ENCODE measurements at places on chromosomes 1 and 21. TPM values are rescaled to one million over a fixed set of nuclear protein-coding genes. Genes with fewer than 3 reads are reported as not detected.

DNA sequence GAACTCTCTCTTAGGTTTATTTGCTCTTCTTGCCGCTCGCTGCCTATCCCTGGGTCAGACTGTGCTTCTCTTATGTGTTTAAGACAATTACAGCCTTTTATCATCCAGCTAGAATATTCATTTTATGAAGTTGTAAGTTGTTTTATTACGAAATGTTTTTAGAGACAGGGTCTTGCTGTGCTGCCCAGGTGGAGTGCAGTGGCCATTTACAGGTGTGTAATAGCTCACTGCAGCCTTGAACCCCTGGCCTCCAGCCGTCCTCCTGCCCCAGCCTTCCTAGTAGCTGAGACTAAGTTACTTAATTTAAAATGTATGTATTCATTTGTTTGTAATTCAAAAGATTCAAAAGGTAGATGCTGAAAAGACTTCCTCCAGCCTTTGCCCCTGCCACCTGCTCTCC, 99.0 kb upstream of the KIF26B start:
- no peak for DNase-seq

TNFSF4 gene
- 1.9 TPM for total RNA-seq

DNA sequence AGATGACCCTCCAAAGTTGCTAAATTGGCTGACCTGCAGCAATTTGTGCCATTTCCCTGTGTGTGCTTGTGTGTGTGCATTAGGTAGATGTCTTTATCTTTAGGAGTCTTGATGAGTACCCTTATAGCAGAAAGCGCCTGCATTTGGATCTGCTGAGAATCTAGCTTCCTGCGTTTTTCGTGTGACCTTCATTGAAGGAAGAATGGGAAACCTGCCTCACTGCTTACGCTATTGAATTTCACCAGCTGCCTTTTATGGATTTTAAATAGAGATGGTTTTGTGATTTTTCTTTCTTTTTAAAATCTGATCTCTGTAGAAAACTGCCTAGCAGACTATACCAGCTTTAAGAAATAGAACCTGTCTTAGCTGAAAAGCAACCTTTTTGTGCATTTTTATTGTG, 124.5 kb downstream of the CACHD1 start:
- no peak for DNase-seq

DNA sequence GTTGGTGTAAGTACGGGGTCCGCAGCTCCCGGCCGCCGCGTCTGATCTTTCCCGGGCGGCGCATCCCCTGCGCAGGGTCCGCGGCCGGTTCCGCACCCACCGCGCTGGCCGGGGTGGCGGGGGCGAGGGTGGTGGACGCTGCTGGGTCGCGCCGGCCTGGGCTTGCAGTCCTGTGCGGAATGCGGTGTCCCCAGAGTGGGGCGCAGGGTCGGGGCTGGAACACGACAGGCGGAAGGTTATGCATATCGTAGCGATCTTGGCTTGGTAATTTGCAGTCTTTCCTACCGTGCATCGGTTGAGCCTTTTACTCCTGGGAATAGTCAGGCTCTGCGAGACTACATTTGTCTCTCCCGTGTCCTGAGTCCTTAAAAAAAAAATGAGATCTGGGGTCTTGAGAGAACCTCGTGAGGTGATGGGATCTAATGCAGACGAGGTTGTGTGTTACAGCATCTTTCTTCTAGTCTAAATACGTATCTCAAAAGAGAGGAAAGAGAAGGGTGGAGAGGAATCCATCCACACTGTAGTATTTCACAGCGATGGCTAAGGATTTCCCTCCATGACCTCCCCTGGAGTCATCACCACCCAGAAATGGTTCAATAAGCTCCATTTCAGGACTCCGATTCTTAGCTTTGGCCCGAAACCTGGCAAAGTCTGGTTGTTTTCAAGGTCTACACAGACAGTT, 572 bp downstream of the ATP1B1 start:
- peak; percentile 50 for DNase-seq

- no peak for DNase-seq
Observed at GRCh38 chr1:238345837-238346236, 455.1 kb upstream of the ZP4 start.

DCST2 gene
- 0.41 TPM for total RNA-seq

DNA sequence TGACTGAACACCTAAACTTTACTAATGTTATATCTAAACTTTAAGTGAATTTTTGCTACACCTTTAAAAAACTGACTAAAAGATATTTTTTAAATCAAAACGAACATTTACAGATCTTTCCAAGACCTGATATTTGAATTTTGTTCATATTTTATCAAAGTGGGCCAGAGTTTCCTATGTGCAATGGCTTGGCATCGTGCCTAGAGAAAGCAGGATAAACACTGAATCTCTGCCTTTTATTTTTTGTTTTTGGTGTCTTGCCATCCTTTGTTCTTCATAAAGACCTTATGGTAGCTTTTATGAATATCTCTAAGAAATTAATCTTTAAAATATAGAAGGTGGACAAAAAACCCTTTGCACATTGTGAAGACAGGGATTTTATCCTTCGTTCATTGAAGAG, 25.8 kb upstream of the VPS26C start:
- peak; percentile 47 for DNase-seq

DNA sequence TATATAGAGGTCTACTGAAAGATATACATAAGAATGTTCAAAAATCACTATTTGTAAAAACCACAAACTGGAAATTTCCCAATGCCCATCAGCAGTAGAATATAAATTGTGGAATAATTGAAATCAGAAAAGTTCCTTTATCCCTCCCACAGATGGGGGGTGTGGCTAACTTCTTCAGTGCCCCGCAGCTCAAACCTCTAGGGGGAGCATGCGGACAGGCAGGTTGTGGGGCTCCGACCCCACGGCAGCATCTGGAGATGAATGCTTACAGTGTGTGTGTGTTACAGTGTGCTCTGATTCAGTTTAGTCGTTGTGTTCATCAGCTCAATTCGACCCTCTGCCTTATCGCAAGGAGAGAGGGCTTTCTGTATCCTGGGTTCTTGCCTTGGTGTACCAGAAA, 262.1 kb upstream of the LRRC7 start:
- no peak for DNase-seq

RIPPLY3 gene
- total RNA-seq, result 0.72 TPM

OR2T10 gene
- not detected for total RNA-seq

GRCh38 chr1:174219606-174220370, 60.5 kb downstream of the RABGAP1L start:
- no peak for DNase-seq

OR6K3 gene
- total RNA-seq, result not detected

OR2W3 gene
- 1.2 TPM for total RNA-seq

DNA sequence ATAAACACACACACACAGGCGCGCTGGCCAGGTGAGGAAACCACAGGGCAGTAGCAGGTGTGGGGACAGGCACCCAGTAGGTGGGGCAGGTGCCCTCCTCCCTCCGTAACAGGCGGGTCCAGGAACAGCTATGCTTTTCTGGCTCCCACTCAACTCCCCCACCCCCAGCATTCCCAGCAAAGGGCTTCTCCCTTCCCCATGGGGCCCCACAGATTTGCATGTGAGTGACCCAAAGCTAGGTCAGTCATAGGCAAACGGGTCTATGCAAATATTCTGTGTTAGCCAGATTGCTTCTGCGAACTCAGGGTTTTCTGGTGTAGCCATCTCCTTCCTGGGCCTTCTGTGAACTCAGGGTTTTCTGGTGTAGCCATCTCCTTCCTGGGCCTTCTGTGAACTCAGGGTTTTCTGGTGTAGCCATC, 114.2 kb downstream of the SIK1 start:
- DNase-seq, result no peak

DNA sequence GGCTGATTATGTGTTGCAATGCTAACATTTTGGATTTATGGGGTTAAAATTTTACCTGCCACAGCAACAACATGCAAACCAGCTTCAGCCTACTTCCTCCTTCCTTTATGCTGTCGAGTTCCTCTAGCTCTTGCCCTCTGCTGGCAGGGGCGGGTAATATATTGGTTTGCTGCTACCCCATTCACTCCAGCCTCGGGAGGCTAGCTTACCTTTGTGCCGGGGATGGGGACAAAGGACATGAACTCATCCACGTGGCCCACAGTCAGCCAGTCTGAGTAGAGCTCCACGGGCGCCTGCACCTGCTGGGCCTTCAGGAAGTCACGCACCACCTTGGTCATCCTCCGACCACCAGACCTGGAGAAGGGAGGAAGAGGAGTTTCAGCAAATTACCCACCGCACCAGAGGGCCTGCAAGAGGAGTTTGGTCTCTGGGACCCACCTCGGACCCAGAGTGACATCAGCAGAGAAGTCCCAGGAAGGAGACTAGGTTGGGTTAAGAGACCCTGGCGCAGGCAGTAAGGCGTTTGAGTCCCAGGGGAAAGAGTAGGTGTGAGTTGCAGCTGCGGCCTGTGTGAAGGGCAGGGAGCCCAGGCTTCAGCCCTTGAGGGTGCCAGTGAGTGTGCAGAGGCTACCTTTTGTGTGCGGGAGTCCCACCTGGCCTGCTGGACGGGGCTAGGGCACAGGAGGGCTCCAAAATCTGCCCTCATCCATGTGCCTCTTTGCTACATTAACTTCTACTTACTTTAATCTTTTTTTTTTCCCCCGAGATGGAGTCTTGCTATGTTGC, 21.8 kb upstream of the SDHB start:
- no peak for DNase-seq

PRAMEF8 gene
- not detected for total RNA-seq

GRCh38 chr1:96997717-96998116, 276.1 kb downstream of the PTBP2 start:
- DNase-seq, result no peak

DNA sequence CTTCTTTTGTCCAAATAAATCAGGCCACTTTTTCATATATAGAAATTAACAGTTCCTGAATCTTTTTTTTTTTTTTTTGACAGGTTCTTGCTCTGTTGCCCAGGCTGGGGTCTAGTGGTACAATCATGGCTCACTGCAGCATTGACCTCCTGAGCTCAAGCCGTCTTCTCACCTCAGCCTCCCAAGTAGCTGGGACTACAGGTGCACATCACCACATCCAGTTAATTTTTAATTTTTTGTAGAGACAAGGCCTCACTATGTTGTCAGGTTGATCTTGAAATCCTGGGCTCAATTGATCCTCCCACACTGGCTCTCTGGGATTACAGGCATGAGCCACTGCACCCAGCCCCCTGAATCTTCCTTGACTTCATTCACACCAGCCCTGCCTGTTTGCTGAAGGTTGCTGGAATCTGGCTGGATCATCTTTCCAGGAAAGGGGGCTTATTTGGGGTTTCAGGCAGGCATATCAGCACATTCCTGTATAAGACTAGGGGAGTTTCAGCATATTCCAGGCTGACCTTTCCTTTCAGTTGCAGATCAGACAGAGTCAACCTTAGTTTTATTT, 78.2 kb upstream of the ARHGAP29 start:
- DNase-seq, result no peak

DNA sequence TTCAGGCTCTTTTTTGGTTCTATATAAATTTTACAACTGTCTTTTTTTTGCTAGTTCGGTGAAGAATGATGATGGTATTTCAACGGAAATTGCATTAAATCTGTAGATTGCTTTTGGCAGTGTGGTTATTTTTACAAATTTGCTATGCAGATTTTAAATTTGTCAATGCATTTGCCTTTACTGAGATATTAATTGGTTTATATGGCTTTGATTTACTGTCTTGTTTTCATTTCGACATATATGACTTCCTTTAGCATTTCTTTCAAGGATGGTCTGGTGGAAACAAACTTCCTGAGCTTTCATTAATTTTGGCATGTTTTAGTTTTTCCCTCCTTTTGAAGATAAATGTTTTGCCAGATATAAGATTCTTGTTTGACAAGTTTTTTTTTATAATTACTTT, 1522.5 kb upstream of the PRMT6 start:
- DNase-seq, result no peak

DNA sequence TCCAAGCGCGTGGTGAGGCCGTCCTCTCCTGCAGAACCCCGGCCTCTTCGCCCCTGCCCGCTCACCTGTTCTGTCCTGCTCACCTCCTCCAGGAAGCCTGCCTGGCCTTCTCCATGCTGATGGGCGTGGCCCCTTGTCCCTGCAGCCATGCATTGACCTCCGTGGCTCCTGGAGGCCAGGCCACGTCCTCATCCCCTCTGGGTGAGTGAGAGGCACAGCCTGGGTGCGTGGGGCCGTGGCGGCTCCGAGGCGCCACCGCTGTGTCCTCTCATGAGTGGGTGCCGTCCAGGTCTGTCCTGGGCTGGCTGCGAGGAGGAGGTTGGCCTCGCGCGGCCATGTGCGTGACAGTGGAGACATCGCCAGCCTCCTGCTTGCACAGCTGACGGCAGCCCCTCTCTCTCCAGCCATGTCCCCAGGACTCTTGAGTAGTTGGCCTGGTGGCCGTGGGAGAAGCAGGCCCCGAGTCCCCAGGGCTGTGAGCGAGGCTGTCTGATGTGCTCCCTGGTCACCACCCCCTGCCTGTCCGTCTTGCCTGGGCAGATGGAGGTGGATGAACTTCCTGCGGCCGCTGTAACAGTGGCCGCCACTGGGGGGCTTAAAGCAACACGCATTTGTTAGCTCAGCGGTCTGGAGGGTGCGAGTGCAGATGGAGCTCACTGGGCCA, 58.1 kb downstream of the PRKCZ start:
- DNase-seq, result peak; percentile 68

DNA sequence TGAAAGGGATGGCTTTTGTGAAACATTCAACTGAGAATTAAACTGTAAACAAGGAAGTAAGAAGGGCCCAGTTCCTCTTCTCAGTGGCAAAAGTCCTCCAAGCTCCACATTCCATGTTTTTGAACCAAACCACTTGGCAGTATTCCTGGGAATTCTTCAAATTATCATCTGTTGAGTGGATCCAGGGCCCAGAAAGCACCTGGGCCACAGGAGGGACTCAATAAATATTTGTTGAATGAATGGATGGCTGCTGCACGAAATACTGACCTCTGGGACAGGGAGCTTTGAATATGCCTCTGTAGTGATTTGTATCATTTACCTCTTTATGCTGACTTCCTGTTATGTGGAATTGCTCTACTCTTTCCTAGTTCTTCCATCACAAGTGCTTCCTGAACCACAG, 4.7 kb downstream of the SLC35F3 start:
- no peak for DNase-seq

- no peak for DNase-seq
Observed at GRCh38 chr1:24992124-24992760, 62.2 kb upstream of the RUNX3 start.

IL10 gene
- 1.4 TPM for total RNA-seq

DNA sequence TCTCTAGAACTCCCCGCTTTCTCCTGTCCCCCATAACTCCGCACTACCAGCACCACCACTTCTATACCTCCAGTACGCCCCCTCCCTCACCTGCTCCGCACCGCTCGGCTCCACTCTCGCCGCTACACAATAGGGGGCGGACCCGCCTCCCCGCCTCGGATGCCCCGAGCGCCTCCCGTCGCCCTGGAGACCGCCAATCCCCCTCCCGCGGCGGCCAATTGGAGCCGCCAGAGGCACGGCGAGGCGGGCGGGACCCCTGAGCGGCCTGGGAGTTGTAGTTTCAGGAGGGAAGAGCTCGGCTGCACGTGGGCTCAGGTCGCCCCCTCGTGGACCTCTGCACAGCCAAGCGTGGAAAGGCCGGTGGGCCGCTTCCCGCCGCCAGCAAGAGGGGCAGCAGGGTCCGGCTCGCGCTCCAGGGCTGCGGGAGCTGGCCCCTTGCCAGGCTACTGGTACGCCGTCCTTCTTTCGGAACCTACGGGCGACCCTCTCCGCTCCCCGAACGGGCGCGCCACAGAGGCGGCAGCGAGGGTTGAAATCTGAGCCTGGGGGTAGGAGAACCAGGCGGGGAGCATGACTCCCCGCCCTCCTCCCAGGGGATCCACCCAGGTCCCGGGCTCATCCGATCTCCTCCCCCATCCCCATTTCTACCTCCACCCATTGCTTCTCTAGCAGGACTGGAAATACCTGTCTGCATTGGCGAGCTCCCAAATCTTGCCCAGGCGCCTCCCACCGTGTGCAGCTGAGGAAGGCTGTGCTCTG, at the start of gene IGSF9:
IGSF9 (minus strand) TSS at position 131 of the 759 bp plus-strand sequence. CDS start 2,159 bp downstream, outside the sequence.
- peak; percentile 95 for DNase-seq
